ENCODE measurements at places on chromosomes 7 and 10.

- no peak for DNase-seq
Observed at GRCh38 chr10:122375679-122376160, 1.2 kb downstream of the PLEKHA1 start.

DNA sequence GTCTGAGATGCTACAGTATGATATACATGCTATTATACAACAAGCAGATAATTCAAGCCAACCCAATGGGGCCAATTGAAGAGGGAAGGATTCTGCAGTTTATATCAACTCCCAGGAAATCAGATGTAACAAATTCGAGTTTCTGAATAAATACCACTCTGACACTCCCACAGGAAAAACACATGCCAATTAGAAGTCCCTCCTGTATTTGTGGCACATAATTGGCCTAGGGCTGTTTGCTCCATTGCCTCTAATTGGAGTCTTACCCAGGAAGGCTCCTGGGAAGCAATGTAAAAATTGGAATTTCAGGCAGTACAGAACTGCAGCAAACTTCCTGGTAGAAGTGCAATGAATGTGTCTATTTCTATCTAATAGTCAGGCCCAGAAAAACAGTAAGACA is 4.7 kb downstream of the PPA1 start:
- no peak for DNase-seq

DNA sequence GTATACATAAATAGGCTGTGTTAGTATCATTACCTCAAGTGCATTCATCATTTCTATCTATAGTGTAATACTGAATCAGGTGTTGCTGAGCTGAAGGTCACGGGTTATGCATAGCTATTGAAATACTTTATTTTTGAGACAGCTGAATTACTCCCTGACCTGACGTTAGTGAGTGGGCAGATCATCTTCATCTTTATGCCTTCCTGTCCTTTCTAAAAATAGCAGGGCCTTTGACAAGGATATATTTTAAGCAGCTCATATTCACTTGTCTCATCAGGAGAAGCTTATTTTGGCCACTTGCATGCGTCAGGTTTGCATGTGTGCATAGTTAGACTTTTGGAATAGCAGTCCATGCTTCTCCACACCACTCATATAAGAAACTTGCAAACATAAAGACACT is 63.6 kb upstream of the DKK1 start:
- DNase-seq: no peak

DNA sequence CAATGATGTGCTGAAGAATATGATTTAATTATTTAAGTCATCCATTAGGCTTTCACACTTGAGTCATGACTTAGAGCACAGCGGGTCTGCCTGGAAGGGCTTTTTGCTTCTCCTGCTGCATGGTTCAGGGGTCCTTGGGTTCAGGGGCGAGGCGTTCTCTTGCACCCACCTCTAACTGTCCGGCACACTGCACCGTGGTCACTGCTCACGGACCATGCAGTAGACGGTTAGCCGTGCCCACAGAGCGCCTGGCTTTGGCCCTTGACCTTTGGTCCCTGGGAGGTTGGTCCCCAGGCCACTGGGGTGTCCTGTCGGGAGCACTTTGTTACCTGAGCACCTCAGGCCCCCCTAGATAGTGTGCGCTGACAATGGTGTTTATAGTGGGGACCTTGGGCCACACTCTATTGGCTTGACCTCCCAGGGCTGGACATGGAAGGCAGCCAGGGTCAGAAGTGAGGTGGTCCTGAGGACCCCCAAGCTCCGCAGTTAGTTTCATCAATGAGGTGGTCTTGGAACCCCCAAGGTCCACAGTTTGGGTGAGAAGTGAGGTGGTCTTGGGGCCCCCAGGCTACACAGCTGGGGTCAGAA is 110.6 kb downstream of the ACTR3B start:
- no peak for DNase-seq

GRCh38 chr10:112434988-112435619 is 11.6 kb downstream of the ZDHHC6 start:
- DNase-seq: peak; percentile 41

DNA sequence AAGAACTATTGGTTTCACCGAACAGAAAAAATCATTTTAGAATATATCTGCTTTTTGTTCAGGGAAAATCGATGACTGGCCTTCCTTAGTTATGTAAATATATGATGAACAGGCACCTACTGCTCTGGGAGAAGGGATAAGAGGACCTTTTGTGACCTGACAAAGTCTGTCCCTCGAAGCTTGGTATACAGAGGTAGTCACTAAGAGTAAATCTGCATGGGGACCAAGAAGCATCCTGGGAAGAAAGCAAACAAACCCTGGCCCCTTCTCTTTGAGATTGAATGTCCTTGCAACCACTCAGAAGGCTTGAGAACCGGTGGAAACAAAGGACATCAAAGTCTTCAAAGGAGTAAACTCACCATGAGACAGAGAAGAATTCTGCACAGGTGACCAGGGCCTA is 52.3 kb downstream of the SKIDA1 start:
- DNase-seq: no peak

- no peak for DNase-seq
Observed at GRCh38 chr7:68752485-68753178, 845.6 kb upstream of the AUTS2 start.

DNA sequence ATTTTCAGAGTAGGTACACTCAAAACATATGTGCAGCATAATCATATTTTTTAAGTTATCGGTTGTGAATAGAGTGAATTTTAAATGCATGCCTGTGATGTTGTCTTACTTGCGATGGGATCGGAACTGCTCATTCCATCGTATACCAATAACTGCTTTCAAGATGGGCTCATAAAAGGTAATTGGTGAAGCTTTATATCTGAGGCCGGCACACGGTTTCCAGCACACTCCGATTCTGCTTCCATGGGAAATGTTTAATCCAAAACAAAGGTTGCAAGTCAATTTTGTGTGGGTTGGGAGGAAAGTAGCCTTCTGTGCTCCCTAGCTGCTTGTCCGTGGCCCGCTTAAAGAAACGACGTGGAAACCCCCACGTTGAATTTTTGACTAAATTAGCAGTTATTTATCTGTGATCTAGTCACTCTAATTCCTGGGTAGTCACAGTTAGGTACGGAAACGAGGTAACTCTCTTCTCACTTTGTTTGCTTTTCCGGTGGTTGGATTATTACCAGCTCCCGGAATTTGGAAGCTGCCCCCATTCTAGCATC is 10.1 kb upstream of the CELF2 start:
- DNase-seq: no peak

DNA sequence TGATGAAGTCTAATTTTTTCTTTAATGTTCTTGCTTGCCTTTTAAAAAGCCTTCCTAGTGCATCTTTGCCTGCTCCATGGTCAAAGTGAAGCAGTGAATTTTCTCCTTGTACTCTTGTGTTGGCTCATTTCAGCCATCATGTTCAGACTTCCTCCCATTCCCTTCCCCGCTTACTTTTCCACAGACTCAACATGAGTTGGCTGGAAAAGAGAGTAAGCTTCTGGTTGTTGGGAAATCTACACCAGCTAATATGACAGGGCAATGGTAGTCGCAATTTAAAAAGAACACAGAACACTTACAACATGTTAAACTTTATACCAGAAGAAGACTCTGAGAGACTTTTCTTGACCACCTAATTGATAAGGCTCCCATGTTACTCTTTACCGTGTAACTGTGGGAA is 24.3 kb upstream of the PDK4 start:
- no peak for DNase-seq

- DNase-seq: no peak
Observed at GRCh38 chr7:149845257-149845980, 7.2 kb downstream of the ZNF862 start.

- DNase-seq: no peak
Observed at GRCh38 chr10:49134327-49134726, 506 bp upstream of the FAM170B start.

DNA sequence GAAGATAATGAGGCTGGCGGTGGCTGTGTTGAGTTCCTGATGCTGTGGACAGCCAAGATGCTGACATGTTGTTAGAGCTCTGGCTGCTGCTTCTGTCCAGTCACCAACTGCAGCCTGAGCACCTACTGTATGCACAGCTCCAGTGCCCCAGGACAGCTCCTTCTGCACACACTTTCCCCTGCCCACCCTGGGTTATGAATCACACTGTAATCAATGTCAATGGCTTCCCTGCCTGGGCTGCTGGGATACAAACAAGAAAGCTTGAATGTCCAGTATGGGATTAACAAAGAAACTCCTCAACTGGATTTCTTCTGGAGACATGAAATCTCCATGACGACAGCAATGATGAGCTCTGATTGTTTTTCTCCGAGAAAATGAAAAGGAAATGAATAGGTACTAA is 172.0 kb downstream of the GFRA1 start:
- no peak for DNase-seq

DNA sequence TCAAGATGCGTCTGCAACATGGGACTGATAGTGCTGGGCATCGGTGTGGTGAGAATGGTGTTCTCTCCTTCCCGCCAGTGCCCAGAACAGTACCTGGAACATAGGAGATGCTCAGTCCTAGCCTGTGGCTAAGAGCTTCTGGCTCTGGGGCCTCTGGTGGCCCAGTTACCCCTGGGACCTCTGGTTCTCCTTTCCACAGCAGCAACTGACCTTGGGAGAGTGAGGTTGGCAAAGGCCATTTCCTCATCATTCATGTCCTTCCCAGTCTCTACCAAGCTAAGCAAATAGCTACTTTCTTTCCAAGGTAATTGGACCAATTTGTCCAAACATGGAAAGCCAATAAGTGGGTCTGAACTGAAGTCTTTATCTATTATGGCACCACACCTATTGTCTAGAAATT is 11.6 kb upstream of the GOLGA7B start:
- DNase-seq: no peak

DNA sequence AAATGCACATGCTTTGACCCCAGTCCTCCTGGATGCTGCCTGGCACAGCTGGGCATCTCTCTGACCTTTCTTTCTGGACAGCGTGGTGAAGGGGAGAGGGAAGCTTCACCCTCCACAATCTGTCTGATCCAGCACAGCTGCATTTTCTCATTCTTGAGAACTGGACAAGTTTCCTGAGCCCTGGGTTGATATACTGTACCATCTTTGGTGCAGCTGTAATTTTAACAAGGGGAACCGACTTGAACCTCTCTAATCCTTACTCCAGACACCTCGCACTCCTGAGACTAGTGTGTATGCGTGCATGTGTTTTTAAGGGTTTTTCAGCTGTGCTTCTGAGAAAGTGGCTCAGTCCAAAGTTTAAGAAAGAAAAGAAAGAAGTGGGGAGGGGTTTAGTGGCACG is 655.7 kb downstream of the INHBA start:
- no peak for DNase-seq

- no peak for DNase-seq
Observed at GRCh38 chr10:70403483-70404035, 386 bp upstream of the EIF4EBP2 start.

- peak; percentile 93 for DNase-seq
Observed at GRCh38 chr7:123797673-123798531, 47.1 kb upstream of the HYAL4 start.

- DNase-seq: no peak
Observed at GRCh38 chr10:52121688-52122087, 192.4 kb upstream of the DKK1 start.

GRCh38 chr7:77415476-77415822 is 700 bp downstream of the GSAP start:
- no peak for DNase-seq

DNA sequence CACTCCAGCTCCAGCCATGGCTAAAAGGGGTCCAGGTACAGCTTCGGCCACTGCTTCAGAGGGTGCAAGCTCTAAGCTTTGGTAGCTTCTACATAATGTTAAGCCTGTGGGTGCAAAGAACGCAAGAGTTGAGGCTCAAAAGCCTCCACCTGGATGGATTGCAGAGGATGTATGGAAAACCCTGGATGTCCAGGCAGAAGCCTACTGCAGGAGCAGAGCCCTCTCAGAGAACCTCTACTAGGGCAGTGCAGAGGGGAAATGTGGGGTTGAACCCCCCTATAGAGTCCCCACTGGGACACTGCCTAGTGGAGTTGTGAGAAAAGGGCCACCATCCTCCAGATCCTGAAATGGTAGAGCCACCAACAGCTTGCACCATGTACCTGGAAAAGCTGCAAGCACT is 10.7 kb upstream of the RNF32 start:
- DNase-seq: no peak

GRCh38 chr10:5544216-5544805 is 19.6 kb downstream of the CALML3 start:
- no peak for DNase-seq

DNA sequence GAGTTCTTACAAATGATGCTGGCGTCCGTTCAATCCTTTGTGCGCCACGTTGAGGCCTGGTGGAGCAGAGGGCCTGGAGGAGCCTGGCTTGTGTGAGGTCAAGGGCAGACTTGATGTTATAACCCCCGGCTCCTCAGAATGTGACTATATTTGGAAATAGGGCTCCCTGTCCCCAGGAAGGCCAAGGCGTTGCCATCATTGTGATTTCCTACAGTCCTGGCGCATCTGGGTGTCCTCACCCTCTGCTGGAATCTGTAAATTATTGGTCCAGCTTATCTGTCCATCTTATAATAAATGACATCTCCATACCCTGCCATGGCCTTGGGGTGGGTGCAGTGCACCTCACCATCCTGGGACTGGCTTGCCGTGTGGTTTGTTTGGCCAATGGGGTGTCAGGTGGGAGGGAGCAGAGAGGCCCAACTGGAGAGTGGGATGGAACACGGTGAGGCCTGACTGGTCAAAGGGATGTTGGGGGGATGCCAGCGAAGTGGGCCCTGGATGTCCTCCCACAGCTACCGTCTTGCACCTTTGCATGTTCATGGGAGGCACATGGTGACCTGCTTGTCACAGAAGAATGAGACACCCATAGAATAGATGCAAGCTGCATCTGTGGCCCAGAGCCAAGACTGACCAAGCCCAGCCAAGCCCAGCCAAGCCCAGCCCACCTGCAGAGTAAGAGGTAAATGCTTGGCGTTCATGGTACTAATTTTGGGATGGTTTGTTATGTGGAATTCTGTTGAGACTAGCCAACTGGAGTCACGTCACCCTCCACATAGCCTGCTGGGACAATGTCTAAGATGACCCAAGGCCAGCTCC is 11.1 kb upstream of the LRRC27 start:
- DNase-seq: no peak

Data from A172 (cell line).